ENCODE measurements at places on chromosomes 4 and X.

DNA sequence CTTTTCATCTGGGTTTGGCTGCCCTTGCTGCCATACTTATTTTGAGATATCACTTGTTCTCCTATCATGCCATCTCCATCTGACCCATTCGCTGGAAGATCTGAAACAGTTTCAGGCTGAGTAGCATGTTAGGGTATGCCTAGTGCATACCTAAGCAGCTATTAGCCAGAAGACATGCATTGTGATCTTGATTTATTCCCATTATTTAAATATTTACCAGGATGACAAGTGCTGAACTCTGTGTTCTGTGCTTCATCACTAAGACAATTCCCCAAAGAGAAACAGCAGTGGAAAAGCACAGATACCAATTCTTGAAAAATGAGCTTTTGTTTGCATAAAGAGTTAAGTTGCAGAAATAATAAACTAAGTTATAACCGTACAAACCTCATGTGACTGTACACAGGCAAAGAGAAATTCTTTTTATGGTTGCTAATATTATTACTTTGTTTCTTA is 271.0 kb upstream of the ARSJ start:
- DNase-seq: no peak

- peak; percentile 39 for DNase-seq
Measured at GRCh38 chr4:139555705-139556070, 331 bp downstream of the SETD7 start.

- DNase-seq: no peak
Measured at GRCh38 chrX:132114607-132115006, 13.2 kb downstream of the FRMD7 start.

- DNase-seq: peak; percentile 14
Measured at GRCh38 chr4:158726633-158727032, 3.4 kb upstream of the PPID start.

GRCh38 chrX:45596188-45596808 is 395.6 kb upstream of the DIPK2B start:
- DNase-seq: no peak

DNA sequence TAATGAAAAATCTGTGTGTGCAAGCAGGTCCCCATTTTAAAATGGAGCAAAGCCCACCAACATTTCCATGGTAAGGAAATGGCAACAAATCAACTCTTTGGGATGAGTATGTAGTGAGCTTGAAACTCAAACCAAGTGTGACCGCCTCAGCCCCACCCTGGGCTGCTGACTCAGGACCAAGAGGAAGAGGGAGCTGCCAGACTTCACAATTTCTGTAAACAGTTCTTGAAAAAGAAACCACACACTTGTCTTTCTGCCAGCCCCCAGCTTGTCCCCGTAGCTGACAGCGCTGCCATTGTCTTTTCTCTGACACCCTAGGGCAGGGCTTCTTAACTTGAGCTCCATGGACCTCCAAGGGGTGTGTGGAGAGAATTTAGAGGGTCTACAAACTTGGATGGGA is 10.3 kb downstream of the RTL5 start:
- DNase-seq: peak; percentile 33

GRCh38 chr4:111943796-111944203 is 201.5 kb upstream of the FAM241A start:
- DNase-seq: no peak

DNA sequence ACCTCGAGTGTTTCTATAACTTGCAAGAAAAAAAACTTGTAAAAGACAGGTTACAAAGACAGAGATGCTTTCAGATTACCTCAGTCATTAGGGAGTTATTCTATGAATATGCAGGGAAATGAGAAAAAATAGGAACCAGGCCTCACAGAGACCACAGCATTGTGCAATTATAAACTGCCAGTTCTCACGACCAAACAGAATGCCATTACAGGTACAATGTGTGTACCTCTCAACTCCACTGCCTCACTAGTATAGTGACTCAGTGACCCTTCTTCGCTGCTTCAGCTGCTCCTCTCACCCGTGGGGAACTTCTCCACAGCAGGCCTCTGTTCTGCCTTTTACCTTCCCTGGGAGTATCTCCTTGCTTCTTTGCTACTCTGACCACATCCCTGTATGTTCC is 2.3 kb upstream of the HTATSF1 start:
- DNase-seq: no peak

DNA sequence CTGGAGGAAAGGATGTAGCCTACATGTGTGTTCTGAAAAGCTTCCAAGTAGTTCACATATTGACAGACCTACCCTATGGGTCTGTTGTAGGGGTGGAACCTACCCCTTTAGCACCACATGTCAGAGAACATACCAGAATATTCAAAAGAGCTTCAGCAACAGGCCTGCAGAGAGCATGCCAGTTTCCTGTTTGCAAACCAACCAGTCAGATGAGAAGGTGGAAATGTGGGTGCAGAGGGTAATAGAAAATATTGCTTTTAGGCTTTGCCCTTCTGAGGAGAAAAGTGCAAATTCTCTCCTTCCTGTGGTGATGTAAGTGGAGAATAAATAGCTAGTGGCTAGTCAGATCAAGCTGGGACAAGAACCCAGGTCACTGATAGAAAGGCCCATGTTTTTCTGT is 16.4 kb downstream of the INTS6L start:
- DNase-seq: no peak

- no peak for DNase-seq
Measured at GRCh38 chrX:16250296-16250695, 83.0 kb downstream of the MAGEB17 start.

DNA sequence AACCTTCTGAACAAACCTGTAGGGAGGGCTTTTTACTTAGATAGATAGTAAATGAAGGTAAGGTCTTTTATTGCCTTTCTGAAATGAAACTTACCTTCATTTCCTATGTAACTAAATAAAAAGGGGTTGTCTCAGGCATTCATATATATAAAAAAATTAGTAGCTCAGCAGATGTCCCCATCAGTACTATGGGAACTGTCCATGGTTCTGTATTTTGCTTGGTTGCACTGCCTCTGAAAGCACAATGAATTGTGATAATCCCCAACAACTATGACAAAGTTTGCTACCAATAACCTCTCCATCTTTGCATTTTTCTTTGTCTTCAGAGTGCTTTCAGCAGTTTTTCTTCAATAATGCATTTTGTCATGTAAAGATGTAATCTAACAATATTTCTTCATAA is 222.4 kb downstream of the SLIT2 start:
- DNase-seq: no peak

DNA sequence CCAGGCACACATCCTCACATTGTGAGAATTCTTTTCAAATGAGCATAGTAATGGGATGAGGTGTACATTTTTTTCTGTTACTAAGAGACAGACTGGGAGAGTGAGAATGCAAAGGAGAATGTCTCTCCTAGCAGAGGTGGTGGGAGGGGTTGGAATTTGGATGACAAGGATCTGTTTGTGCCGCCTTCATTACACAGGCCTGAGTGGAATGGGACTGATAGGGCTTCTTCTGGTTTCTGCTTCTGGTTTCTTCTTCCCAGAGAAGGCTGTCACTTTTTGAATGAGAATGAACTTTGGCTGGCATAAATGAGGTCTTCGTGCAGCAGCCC is 55.4 kb downstream of the C4orf51 start:
- DNase-seq: no peak

- DNase-seq: no peak
Measured at GRCh38 chrX:122666601-122667000, 517.5 kb upstream of the GRIA3 start.

DNA sequence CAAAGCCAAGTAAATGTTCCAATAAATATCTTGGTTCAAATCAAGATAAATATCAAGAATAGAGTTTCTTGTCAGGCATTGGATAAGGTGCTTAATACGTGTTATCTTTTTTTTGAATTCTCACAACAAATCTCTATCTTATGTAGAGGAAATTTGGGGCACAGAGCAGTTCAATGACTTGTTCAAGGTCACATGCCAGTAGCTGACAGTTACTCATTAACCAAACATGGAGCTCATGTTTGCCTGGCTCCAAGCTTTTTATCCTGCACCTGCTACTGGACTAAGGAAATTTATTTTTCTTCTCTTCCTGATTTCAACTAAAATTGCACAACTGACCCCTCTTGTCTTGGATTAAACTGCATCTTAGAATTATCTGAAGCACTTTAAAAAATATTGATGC is 76.3 kb downstream of the ATP10D start:
- no peak for DNase-seq

DNA sequence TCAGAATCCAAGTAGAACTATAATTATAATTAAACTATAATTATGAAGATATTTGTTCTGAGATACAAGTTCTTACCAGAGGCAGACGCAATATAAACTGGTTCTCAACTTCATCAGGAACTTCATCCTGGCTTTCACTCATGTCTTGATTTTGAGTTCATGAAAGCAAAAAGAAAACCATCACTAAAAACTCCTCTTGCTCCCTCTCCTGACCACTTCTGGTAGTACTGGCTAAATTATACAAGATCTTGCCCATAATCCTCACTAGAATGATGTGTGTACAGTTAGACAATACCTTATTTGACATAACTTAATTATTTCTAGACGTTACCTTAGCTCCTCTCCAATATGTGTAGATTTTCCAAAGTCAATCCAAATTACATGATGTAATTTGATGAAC is 3.7 kb downstream of the TAF7L start:
- DNase-seq: no peak

GRCh38 chrX:16970977-16971376 is 24.5 kb downstream of the REPS2 start:
- DNase-seq: no peak

DNA sequence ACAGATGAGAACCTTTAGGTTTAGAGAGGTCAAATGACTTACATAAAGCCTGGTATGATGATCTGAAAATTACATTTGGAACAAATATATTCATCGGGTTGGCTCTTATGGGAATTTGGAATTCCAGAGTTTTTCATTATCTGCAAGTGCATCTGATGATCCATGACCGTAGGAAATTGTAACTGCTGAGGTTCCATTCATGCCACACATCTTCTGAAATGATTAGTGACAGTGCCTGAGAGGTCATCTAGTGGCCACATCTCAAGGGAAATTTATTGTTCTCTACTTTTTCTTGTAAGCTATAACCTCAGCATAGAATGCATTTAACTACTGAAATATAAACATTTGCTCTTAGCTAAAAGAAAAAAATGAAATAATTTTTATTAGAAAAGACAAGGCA is 105.8 kb upstream of the NWD2 start:
- DNase-seq: no peak

All from activated CD4-positive, alpha-beta T cell treated with anti-CD3 and anti-CD28 coated beads, Interleukin-2, amount 50 U/mL, for 48 hours (primary cell).